ENCODE measurements at places on chromosomes 1 and 21.

DNA sequence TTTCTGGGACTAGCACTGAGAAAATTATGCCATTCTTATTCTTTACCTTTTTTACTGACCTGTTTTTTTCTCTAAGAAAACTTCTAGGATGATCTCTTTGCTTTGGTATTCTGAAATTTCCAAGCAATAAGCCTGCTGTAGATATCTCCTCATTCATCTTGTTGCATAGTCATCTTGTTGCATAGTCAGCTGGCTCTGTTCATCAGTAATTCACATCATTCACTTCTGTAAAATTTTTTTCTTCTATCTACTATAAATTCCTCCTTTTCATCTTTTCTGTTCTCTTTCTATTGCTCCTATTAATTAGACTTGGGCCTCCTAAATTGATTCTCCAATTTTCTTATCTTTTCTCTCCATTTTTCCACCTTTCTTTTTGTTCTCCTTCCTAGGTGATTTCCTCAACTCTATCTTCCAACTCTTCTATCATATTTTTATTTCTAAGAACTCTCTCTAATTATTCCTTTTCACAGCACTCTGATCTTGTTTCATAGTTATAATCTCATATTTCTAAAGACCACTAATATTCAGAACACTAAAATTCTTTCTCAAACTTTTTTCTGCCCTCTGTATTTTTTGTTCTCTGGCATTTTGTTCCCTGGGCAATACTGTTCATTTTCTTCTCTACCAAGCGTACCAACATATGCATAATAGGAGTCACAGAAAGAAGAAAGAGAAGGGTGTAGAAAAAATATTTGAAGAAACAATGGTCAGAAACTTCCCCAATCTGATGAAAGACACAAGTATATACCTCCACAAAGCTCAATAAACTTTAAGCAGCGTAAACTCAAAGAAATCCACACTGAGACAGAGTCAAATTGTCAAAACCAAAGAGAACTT lies 17.7 kb downstream of the TUT4 start:
- no peak for DNase-seq

- no peak for DNase-seq
Measured at GRCh38 chr1:180131510-180131909, 23.2 kb upstream of the QSOX1 start.

DNA sequence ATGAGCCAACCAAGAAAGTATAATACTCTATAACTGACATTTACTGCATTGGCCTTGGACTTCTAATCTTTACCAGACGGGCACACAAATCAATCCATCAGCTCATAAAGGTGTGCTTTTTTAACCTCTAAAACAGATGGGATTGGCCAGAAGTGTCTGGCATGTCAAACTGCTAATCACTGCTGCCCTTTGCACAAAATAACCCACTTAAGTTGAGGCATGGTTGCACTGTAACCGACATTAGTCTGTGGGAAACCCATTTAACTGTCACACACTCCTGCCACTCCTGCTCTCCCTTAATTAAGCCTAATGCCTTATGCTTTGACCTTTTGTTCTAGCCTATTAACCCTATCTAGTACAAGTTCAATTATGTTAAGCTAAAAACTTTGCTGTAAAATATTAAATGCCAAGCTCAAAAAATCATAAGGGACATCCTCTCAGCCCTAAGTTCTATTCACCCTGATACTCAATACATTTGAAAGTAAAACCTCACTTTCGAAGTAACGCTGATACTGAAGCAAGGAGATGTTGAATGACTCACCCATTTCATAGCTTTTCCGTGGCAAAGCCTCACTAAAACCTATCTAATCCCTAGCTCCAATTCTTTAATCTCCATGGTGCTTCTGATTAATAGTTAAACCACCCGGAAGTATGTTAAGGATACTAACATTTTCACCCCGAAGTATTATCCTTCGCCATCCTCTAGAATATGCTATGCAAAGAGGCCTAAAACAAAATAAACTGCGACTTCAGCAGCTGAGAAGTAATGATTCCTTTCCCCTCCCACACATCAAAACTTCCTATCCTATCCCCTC lies 12.9 kb downstream of the NRIP1 start:
- DNase-seq: no peak

GRCh38 chr1:68347415-68347814 lies 102.3 kb downstream of the RPE65 start:
- no peak for DNase-seq

DNA sequence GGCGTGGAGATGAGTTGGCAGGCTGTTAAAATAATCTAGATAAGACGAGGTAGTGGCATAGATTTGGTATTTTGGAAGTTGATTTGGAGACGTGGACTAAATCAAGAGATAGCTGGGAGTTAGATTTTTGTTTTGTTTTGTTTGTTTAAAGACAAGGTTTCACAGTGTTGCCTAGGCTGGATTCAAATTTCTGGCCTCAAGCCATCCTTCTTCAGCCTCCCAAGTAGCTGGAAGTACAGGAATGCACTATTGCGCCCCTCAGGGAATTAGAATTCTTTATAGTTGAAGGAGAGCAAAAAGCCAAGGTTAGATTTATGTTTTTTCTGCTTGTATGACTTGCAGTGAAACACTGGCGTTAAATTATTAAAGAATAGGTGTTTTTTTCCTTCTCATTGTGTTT lies 22.3 kb upstream of the SNRPE start:
- no peak for DNase-seq

GRCh38 chr1:200967693-200968468 lies 55.6 kb downstream of the KIF21B start:
- no peak for DNase-seq

GRCh38 chr1:201023517-201023902 lies at the start of gene KIF21B:
Gene KIF21B, minus strand, starts transcription at chr1:201023714. Its CDS starts 331 bp downstream, at chr1:201023383.
- peak; percentile 58 for DNase-seq
